ENCODE measurements at places on chromosomes 4 and X.
A peak's percentile ranks its signal among the peaks of the same experiment; 100 is the strongest.

- no peak for DNase-seq
These were observed 7.9 kb downstream of the FRMD7 start for GRCh38 chrX:132119821-132120515.

DNA sequence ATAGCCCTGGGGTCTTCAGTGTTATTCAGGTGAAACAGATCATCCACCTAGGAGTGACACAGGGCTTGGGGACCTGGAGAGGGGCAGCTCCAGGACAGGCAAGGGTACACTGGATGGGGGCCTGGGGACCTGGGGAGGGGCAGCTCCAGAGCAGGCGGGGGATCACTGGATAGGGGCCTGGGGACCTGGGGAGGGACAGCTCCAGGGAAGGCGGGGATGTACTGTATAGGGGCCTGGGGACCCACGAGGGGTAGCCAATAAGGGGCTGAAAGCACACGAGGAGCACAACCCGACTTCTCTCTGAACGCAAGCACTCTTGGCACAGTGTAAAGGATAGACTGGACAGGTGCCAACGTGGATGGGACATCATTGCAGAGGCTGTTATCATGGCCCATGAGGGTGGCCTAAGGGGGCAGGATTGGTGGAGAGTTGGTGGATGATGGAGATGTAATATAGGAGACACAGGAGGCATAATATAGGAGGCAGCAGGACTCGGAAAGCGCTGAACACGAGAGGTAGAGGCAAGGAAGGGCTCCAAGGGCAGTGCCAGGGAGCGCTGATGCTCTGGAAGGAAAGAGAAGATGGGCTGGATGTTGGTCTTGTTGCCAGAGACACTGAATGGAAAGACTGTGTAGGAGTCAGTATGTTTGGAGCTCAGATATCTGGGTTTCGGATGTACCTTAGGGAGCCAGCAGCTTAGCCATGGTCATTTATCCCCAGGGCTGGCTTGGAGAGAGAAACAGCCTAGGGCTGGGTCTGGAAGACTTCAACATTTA, 37.9 kb upstream of the FGFBP2 start:
- DNase-seq = no peak

DNA sequence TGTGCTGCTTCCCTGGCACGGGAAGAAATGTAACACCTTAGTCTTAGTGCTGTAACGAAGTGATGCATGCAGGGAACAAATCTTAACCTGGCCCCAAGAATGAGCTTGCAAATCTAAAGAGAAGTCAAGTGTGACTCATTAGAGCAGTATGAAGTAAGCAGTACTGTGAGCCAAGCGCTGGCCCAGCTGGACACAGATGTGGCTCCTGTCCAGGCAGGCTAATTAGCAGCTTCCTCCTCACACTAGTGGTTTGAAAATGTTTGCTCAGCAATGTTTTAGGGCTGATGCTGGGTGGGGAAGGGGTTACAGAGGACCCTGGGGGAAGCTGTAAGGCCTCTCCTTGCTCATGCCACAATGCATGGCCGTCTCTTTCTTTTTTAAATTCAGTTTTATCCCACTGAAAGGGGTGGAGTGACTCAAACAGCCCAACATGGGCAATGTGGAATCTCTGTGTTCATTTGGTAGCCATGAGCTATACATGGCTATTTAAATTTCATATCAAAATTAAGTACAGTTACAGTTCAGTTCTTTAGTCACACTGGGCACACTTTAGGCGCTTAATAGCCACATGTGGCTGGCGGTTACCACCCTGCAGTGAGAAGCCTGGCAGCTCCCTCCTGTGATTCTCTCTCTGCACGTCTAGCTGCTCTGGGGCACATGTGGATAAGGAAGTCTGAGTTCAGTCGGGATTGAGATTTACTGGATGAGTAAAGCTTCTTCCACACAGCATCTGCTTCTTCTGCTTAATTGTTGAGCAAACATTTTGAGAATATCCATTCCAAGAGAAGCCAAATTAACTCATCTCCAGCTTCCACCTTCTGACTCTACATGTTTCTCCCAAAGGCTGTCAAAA, 48.8 kb downstream of the MAP7D2 start:
- peak; percentile 90 for DNase-seq

- no peak for DNase-seq
These were observed 29.2 kb downstream of the NSG1 start for GRCh38 chr4:4415806-4416805.

- peak; percentile 43 for DNase-seq
These were observed 407.3 kb downstream of the PCDH18 start for GRCh38 chr4:137125011-137125410.

GRCh38 chr4:173573286-173573685, 43.3 kb upstream of the HAND2 start:
- no peak for DNase-seq

GRCh38 chr4:152255437-152255836, 280.5 kb downstream of the FBXW7 start:
- peak; percentile 13 for DNase-seq

- no peak for DNase-seq
These were observed 17.2 kb upstream of the SH3TC1 start for GRCh38 chr4:8181844-8182243.

- peak; percentile 31 for DNase-seq
These were observed 7.4 kb downstream of the WDR44 start for GRCh38 chrX:118353081-118353850.

GRCh38 chrX:13676885-13677284, 12.0 kb upstream of the RAB9A start:
- DNase-seq = no peak

DNA sequence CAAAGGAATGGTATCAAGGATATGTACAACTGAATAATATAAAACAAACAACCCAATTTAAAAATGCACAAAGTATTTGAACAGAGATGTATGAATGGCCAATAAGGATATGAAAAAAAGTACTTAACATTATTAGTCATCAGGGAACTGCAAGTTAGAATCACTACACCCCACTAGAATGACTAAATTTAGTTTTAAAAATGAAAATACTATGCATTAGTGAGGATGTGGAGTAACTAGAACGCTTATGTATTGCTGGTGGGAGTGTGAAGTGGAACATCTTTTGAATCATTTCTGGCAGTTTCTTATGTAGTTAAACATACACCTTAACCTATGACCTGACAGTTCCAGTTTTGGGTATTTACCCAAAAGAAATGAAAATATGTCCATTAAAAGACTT, 13.0 kb upstream of the SLC16A2 start:
- DNase-seq = no peak

- no peak for DNase-seq
These were observed 249.4 kb downstream of the NDST4 start for GRCh38 chr4:114864060-114864459.

- no peak for DNase-seq
These were observed 439.7 kb upstream of the DIAPH2 start for GRCh38 chrX:96244955-96245354.

DNA sequence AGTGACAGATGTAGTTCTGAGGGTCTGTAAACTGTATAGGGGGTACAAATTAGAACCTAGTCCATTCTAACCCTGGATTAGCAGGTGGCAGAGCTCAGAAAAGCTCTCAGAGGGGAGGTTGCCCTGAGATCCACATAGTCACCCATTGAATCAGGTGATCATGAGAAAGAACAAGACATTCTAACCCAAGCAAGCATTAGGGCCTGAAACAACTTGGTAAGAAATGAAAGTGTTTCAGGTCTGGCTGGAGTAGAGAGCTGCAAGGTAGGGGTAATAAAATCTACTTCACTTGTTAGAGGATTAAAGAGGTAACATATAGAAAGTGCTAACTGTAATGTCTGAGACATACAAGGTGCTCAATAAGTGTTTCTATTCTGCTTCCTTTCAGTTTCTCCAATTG, 8.8 kb upstream of the BMP2K start:
- DNase-seq = no peak

GRCh38 chr4:60913671-60914070, 286.5 kb upstream of the ADGRL3 start:
- DNase-seq = no peak

DNA sequence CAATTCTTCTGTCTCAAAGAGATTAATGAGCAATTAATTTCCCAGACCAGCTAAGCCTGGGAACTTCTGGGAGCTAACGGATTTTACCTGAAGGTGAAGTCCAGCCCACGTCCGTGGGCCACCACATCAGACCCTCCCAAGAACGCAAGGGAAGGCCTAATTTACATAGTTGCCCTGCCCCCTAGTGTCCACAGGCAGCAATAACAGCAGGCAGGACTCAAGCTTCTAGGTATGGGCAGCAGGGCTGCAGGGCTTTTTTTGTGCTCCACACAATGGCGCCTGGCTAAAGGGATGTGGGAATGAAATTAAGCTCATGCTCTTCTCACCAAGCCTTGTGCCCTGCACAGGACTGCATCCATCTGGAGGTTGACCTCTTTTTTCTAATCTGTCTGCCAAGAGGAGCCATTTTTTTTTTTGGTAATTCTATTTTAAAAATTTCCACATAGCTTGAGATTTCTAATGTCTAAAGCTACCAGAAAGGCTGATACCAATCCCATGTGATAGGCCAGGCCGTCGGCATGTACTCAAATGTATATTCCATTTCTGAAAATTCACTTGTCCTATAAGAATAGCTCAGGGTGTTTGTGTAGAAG, 111.9 kb upstream of the TMEM164 start:
- peak; percentile 61 for DNase-seq

DNA sequence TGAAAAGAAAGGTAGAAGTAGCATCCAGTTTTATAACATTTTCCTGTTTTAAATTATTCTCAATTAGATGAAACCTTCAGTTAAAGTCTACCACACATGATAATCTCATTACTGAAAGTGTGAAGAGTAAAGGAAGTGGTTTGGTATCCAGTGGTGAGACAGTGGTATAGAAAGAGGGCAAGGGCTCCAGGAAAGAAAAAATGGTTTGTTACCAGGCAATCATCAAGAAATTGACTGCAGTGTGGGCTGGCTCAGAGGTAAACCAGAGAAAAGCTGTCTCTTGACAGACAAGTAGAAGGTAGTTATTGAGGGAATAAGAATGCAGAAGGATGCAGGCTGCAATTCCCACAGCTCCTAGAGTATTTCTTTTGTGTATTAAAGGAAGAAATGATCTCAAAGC, 406.2 kb downstream of the TLL1 start:
- no peak for DNase-seq

DNA sequence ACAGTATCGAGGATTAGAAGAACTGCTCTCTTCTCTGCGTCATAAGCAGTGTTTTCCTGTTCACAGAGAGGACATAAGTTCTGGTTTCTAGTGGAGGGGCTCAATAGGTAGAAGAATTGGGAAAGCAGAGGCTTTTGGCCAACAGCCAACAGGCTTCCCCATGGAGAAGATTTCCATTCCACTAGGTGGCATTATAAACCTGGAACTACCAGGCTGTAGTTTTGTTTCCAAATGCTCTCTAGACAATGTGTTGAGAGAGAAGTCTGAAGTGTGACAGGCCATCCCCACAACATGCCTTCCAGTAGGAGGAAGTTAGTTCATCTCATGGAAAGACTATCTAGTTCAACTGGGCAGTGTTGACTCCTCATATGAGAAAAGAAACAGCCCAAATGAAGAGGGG, 63.8 kb upstream of the ANXA10 start:
- peak; percentile 8 for DNase-seq

GRCh38 chrX:77174680-77175519, 272.3 kb upstream of the FGF16 start:
- DNase-seq = no peak

DNA sequence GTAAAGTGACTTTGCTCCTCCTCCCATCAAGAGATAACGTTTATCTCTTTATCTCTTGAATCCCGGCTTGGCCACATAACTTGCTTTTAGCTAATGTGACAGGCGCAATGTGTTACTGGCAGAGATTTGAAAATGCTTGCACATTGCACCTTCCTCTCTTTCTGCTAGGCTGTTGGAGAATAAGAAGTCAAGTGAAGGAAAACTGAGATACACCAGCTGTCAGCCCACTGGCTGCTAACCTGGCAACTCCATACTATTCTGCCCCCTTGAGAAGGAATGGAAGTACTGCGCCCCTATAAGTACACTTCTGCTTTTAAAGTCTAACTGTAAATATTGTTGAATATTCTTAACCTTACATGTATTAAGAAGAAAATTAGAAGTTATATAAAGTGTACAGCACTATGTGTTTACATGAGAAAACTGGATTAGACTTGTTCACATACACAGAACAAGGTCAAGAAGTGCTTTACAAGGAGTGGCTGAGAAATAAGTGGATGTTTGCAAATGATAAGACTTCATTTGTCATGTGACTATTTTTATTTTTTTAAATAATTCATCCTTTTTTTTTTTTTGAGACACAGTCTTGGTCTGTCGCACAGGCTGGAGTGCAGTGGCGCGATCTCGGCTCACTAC, 424.5 kb upstream of the CTSO start:
- DNase-seq = peak; percentile 62

GRCh38 chr4:168337550-168337940, 19.0 kb upstream of the DDX60 start:
- DNase-seq = peak; percentile 69

DNA sequence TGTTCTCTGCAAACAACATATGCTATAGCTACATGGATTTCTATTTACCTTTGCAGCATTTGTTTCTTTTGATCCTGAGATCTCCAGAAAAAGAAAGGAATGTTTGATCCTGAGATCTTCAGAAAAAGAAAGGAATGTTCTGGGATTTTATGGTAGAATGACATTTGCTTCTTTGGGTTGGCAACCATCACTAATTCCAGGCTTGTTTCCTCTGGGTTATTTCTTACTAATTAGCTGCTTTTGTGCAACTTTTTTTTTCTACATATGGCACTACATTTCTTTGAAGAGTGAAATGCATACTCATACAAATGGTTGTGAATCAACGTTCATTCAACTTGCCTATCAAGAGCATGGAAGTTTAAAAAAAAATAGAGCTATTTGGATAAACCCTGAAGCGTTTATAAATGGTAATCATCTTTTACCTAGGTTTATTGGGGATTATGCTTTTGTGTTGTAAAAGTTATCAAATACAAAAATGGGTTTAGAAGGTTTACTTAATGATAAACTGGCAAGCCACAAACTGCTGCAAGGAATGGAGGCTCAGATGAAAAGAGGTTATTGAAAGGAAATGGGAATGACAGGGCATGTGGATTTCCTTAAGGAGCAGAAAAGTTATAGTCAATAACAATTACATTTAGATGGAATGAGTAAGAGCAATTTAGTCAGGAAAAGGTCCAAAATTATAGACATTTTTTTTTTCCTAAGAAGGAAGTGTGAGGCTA, 95.6 kb upstream of the PCDH18 start:
- DNase-seq = no peak

GRCh38 chr4:84879651-84880200, 86.8 kb downstream of the WDFY3 start:
- DNase-seq = peak; percentile 64

GRCh38 chr4:174912919-174913543, 5.1 kb upstream of the ADAM29 start:
- peak; percentile 3 for DNase-seq

DNA sequence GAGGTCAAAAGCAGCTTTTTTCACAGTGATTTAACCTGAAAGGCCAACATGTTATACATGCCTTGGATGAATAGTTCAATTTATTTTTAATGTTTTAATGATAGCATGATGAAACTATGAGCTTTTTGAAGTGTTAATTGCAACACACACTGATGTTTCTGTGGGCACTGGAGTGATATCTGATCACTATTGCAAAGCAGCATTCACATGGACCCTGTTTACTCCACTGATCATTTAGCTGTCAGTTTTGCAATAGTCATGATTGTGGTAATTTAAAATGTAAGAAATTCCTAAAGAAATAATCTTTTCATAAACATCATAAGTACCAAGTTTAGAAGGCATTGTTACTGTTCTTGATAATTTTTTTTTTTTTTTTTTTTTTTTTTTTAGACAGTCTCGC, 74.1 kb downstream of the ARSJ start:
- DNase-seq = peak; percentile 68

Data from iris pigment epithelial cell (primary cell).